ENCODE measurements at places on chromosomes 5 and 9. TPM values are rescaled to one million over a fixed set of nuclear protein-coding genes. Genes with fewer than 3 reads are reported as not detected.

Gene C9orf153
- polyA plus RNA-seq = not detected

GRCh38 chr9:108994695-108995094 is 18.6 kb downstream of the CTNNAL1 start:
- no peak for DNase-seq

DNA sequence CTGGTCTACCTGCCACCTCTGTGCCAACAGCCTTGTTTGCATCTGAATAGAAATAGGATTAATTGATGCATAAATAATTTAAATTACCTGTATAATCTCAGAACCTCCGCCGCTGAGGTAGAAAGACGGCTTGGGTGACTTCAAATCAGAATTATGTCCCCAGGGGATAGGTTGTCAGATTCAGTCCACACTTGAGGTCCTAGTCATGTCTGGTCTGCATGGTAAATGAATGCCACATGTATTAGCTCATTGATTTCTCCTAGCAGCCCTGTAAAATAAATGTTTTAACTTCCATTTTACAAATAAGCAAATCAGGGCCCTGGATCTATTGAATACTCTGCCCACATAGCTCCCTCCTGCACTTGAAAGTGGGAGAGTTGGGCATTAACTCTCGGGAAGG is 368.0 kb upstream of the WWC1 start:
- no peak for DNase-seq

DNA sequence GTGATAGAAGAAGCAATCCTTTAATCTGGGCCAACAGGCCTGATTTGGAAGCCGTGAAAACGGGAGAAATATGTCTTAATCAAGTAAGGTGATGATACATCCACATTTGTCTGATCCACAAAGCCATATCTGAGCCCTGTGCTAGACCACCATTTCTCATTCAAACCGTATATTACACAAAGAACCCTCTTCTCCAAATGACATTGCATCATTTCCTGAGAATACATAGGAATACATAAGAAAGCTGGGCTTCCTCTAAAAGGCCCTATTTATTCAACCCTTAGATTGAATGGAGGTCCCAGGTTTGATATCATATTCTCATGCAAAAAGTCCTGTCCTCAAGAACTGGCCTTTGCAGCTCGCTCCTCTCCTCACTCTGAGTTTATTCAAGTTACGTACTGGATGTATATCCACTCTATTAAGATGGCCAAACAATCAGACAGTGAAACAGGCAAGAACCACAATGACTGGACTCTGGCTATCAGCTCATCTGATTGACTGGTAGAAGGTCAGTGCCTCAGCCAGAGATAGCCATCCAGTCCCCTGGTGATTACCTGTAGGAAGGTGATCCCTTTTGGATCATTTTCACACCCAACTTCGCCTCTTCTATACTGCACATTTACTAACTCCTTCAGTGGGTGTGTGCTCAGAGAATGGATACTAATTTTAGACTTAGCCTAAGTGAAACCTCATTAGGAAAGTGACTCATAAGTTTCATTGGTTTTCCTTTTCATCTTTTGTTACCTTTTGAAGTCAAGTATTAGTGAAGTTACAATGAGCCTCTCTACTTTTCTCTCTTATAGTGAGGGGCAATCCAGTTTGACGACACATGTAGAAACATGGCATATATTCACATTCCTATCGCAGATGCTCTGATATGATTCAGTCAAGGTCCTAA is 167.6 kb upstream of the WWC1 start:
- DNase-seq = no peak

Gene DMRTA1
- polyA plus RNA-seq = not detected

Gene ADAM19
- 47.8 TPM for polyA plus RNA-seq

Gene CDX1
- polyA plus RNA-seq = not detected

DNA sequence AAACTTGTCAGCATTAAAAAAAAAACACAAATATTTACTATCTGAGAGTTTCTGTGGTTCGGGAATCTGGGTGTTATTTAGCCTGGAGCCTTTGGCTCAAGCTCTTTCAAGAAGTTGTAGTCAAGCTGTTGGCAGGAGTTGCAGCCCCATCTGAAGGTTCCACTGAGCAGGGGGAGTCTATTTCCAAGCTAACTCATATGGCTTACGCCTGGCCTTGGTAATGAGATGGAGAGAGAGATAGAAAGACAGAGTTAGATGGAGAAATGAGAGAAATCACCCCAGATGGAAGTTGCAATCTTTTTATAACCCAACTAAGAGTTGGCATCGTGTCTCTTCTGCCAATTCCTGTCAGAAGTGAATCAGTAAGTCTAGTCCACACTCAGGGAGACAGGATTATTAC is 1075.2 kb upstream of the SEMA6A start:
- DNase-seq = no peak

Gene OR1J1
- polyA plus RNA-seq = not detected

GRCh38 chr5:148884339-148885020 is 58.1 kb downstream of the ADRB2 start:
- DNase-seq = no peak
